Globus pallidus (tissue), 1 donor: ENCODE measurements at places on chromosomes 2 and 18.
A peak's percentile ranks its signal among the peaks of the same experiment; 100 is the strongest.

GRCh38 chr18:51391215-51391614 is 193.7 kb upstream of the MEX3C start:
- peak; percentile 23 for DNase-seq

DNA sequence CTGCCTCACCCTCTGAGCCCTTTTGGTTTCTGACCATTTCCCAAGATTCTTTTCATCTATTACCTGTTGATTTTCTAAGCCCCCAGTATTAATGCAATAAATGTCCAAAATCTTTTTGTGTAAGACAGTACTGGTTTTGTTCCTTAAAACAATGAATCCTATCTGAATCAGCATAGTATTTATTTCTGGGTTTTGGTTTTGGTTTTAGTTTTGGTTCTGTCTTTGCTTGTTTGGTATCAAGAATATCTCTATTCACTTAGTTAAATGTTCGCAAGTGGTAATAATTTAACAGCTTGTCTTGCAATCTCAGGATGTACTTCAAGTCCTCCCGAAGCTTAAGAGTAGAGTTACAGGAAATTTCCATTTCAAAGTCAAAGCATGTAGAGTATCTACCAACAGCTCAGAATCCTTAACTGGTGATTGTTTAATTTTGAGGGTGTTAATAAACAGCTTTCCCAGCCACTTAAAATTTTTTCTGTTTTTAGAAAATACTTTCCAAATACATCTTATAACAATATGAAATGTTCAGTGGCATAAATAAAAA is 67.7 kb upstream of the NEDD4L start:
- peak; percentile 11 for DNase-seq

DNA sequence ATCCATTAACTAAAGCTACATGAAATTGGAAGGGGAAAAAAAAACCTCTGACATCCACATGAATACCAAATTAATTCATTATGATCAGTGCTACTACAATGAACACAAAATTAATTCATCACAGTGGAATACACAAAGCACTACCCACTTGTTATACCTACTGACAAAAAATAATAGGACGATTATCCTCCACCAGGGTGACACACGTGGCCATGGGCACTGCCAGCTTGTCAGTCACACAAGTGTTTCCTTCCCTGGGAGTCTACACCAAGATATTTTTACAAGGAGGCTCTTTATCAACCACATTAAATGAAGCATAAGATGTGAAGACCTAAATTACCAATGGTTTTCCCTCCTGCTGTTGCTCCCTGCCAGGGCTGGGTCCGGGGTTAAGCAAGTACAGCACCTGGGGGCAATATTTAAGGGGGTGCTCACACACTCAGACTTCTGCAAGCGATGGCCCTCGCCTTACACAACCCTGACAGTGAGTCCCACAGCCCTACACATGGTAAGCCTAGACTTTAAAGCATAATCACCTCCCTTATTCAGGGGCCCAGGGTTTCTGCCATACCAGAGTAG is 90.1 kb downstream of the TCF4 start:
- DNase-seq: no peak

- DNase-seq: no peak
Observed at GRCh38 chr2:103887625-103888024, 966.3 kb upstream of the POU3F3 start.

DNA sequence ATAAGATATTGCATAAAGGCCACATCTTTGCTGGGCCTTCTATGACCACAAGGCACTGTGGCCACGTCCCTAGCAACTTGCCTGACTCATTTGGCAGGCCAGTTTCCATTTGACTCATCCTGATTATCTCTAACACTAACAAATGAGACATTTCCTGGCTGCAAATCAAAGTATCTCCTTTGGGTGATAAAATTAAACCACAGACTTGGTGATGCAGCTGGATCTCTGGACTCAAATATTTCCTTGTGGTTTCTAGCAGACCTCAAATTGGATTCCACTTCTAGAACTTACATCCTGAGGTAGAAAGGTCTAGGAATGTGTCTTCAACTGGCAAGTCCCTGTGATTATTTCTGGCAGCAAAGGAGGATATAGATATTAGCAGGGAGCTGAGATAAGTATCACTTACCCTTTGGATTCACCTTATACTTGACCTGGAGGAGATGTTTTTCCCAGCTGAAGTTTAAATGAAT is 167.9 kb upstream of the NXPH2 start:
- no peak for DNase-seq

- no peak for DNase-seq
Observed at GRCh38 chr2:57698935-57699449, 347.6 kb upstream of the VRK2 start.

DNA sequence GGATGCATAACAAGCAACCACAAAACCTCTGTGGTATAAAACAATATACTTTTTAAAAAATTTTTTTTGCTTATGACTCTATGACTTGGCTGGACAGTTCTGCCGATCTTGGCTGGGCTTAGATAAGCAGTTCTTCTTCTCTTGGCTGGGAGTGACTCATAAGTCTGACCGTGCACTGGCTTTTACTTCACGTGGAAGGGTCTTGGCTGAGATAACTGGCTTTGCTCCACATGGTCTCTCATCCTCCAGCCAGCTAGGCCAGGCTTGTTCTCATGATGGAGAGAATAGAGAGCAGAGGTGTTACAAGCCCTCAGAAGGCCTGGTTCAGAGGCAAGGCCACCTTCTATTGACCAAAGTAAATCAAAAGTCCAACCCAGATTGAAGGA is 178.9 kb upstream of the SERPINE2 start:
- no peak for DNase-seq

- DNase-seq: no peak
Observed at GRCh38 chr2:97907369-97908100, 88.2 kb downstream of the TMEM131 start.

GRCh38 chr18:21314724-21315123 is 72.7 kb downstream of the GREB1L start:
- no peak for DNase-seq

GRCh38 chr2:190718652-190719526 is 70.0 kb downstream of the NAB1 start:
- DNase-seq: no peak

DNA sequence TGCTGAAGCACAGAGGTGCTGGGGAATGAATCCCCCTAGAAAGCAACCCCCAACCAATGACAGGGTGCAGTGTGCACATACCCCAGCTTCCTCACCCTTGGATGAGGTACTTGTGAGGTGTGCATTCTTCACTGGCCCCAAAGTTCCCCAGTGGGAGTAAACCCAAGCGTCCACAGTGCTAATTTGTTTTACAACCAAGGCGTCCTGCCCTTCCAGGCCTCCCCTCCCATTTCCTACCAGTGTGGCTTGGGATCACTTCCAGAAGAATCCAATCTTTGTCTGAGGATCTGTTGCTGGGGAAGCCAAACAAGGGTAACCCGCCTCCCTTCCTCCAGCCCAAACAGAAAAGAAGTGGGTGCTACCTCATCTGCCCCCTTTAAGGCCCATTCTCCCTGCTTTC is 40.3 kb upstream of the TEX51 start:
- DNase-seq: no peak

DNA sequence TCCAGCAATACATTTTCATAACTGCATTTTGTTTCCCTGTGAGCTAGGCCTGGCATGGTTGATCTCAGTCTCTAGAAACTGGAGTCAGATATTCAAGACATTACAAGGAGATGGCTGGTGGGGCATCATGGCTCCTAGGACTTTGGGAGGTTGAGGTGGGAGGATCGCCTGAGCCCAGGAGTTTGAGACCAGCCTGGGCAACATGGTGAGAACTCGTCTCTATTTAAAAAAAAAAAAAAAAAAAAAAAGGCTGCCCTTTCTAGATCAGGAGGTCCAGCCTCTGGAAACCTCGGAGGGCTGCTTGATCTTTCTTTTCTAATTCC is 362 bp upstream of the VAMP8 start:
- DNase-seq: no peak
